ENCODE measurements at places on chromosomes 13 and 19.
A peak's percentile ranks its signal among the peaks of the same experiment; 100 is the strongest.

DNA sequence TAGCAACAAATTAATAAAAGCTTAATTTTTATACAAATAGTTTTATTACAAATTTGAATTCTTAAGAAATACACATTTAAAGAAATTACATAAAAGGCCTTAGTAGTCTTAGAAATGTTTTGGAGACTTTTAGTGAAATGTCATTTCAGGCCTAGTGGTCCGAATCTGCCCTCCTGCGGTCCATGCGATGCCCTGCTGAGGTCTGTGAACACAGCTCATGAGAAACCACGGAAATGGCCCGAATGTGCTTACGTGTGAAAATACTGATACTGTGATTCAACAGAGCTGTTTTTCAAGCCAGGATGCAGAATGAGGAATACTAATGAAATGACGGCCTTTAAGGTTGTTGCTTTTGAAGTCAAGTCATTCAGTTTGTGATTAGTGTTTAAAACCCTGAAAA lies 157.9 kb downstream of the COL4A1 start:
- no peak for DNase-seq

GRCh38 chr13:34941835-34942731 lies at the start of gene NBEA:
TSS of gene NBEA (plus strand) at chr13:34942270. CDS start at chr13:34942821, 551 bp downstream.
- DNase-seq = peak; percentile 92

DNA sequence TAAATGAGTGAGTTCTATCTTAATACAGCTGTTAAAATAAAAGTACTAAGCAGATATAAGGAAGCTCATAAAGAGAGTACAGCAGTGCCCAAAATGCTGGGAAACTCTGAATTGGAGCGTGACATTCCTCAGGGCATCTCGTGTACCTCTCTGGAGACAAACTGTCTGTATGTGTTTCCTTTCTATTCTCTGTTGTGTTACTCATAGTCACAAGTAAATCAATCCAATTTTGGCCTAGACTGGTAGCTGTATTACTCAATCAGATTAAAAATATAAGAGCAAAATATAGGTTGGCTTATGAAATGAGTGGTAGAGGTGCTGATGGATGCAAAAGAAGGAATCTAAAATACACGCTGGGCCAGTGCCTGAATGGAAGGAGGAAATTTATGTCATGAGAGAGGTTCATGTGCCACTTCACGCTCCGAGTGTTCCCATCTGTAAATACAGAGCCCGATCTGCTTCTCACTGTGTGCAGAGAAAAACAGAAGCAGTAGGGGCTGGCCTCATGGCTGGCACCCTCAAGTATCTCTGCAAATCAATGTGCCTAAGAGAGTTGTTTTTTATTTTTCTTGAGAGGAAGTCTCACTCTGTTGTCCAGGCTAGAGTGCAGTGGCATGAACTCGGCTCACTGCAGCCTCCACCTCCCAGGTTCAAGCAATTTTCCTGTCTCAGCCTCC lies 58.7 kb upstream of the RGCC start:
- DNase-seq = no peak

GRCh38 chr13:36950920-36951319 lies 30.9 kb upstream of the SMAD9 start:
- DNase-seq = no peak

DNA sequence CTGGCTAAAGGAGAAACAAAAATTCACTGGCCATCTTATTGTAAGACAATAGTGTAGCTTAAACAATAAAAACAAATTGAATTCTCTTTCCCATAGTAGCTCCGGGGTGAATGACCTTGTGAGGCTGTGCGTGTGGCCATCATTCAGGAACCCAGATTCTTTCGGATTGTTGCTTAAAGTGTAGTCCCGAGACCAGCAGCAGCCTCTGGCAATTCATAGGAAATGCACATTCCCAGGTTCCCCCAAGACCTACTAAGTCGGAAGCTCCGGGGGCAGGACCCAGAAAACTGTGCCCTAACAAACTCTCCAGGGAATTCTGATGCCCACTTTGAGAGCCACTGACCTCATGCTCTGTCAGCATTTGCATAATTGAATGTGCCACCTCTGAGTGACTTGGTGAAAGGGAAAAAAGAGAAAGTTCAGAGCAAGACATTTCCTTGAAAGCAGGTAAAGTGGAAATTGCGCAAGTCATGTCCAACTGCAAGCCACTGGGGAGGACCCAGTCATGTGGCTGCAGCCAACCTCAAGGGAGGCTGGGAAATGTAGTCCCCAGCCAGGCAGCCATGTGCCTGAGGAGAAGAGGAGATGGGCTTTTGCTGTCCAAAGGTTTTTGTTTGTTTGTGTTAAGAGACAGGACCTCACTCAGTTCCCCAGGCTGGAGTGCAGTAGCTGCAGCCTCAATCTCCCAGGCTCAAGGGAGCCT lies 50.7 kb upstream of the PNMA8B start:
- DNase-seq = peak; percentile 21
